NCI-H2029 treated with DMSO at 0.1 percent for 48 hours (cell line): ENCODE measurements at places on chromosomes 7 and 10.
A peak's percentile ranks its signal among the peaks of the same experiment; 100 is the strongest.

DNA sequence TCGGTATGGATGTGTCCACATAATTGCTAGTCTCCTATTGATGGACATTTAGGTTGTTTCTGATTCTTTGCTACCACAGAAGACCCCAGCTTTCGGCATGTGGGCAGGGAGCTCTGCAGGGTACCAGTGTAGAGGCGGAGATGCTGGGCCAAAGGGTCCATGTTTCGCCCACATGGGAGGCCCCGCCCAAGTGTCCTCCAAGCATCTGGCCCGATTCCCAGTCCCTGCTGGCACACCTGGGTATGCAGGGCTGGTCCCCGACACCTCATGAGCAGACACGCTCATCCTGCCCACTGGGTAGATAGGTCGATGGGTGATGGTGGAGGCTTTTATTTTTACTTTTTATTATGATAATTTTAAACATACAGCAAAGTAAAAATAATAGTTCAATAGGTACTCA is 19.4 kb upstream of the TBRG4 start:
- no peak for DNase-seq

GRCh38 chr7:94295850-94296249 is 98.8 kb upstream of the COL1A2 start:
- DNase-seq: no peak

- no peak for DNase-seq
Observed at GRCh38 chr10:839550-840205, 91.8 kb downstream of the LARP4B start.

DNA sequence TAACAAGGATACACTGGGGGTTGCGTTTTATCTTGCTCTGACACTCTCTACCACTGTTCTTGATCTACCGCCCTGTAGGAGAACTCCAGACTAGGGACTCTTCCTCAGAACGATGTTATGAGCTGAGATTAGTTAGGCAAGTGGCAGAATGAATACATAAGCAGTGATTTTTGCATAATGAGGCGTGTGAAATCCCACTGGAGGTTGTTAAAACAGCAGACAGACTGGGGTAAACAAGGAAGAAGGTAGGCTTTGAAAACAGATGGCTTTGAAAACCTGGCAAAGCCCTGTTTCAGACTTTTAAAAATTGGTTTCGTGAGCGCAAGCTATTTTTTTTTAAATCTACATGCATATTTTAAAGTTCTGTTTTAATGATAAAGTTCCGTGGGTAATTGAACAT is 785.2 kb downstream of the TYW1 start:
- no peak for DNase-seq

- no peak for DNase-seq
Observed at GRCh38 chr10:128008521-128009250, 101.8 kb downstream of the PTPRE start.

DNA sequence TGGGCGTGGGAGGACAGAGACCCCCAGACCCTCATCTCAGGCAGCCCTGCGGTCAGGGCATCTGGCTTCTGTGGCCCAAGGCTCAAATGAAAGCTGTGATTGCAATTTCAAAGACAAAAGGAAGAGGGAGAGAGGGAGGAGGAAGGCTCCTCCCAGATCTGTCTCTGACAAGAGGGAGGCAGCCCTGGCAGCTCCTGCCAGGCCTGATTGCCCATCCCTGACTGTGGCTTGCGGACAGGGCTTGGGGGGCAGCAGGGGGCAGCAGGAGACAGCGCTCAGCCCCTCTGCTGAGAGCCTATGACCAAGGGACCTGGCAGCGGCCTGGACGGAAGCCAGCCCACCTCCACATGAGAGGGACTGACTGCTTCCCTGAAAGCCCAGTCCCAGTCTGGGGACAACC is 91.8 kb downstream of the PTPRN2 start:
- DNase-seq: peak; percentile 17

DNA sequence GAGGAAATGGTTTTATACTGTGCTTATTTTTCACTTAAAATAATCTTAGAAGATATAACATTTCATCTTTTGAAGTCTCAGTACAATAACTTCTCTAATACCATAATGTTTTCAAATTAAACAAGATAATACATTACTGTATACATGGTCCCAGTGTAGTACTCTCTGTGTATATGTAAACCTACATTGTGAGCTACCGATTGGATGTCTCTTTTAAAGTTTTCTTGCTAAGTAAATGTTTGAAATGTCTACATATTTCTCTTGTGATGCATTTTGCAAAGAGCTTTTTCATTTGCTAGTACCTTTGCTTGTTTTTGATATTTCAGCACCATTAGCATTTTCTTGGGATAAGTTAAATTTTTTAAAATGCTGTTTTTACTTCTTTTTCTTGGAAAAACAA is 94.8 kb downstream of the PRKG1 start:
- no peak for DNase-seq

GRCh38 chr10:133307776-133308420 is 774 bp downstream of the TUBGCP2 start:
- DNase-seq: peak; percentile 34

DNA sequence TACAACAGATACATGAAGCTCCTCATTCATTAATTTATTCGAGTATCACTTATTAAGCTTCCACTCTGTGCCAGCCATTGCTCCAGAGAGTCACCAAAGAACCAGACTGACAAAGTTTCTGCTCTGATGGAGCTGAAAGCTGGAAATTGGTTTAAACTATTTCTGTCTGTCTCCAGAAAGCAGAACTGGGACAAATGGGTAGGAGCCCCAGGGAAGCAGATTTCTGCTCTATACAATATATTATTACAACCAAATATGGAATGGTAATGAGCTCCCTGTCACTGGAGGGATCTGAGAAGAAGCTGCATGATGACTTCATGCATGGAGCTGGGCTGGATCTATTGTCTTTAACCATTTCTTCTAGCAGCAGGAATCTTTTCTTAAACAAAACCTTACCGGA is 165.4 kb upstream of the ADO start:
- no peak for DNase-seq

DNA sequence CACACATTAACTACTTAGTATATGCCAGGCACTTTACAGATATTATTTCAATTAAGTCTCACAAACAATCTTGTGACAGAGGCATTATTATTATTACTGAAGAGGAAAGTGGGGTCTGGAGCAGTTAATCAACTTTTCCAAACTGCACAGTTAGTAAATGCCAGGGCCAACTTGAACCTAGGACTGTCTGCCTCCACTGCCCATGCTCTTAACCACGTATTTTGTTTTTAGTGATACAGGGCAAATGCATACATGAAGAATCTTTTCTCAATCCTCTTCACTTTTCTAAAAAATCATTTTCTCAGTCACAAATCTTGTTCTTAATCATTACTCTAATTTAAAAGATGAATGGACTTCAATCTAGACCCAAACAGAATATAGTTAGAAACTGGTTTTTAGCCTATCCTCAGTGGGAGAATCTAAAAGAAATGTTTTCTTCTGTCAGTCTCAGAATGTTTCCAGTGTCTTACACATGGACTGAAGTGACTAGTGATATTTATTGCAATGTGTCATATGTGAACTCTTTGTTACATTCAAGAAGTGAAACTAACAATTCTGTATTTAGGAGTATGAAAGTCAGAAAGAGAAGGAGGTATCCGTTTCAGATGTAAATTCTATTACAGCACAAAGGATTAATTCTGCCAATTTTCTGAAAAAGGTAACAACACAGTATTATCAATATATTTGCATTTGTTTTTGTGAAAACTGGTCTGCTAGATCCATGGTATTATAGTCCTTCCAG is 55.5 kb upstream of the CCNJ start:
- DNase-seq: no peak

- no peak for DNase-seq
Observed at GRCh38 chr7:4119848-4120247, 562.2 kb upstream of the FOXK1 start.

GRCh38 chr10:87761892-87762291 is 56.1 kb downstream of the ATAD1 start:
- no peak for DNase-seq

DNA sequence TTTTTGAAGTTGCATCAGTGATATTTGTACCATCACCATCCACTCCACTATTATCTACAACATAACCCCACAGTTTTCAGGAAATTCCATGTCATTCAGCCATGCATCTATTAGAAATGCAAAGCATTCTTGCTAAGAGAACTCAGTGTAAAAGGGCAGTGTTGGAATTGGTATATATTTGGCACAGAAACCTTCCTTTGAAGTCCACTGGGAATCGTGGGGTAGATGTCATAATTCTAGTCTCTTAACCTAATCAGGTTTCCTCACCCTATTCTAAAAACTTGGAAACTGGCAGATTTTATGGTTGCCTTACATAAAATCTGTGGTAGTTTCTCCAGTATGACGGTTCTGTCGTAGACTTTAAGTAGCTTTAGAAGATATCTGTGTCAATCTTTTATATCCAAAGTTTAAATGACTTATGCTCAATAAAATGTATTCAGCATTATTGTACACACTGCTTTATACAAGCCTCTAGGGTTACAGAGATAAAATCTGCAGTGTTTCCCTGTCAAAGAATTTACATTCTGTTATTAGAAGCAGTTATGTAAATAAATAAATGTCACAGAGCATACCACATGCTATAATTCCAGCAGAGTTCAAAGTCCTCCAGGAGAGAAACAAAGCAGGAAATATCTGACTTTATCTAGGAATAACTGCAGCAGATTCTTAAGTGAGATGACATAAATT is 704.4 kb upstream of the CELF2 start:
- DNase-seq: no peak

DNA sequence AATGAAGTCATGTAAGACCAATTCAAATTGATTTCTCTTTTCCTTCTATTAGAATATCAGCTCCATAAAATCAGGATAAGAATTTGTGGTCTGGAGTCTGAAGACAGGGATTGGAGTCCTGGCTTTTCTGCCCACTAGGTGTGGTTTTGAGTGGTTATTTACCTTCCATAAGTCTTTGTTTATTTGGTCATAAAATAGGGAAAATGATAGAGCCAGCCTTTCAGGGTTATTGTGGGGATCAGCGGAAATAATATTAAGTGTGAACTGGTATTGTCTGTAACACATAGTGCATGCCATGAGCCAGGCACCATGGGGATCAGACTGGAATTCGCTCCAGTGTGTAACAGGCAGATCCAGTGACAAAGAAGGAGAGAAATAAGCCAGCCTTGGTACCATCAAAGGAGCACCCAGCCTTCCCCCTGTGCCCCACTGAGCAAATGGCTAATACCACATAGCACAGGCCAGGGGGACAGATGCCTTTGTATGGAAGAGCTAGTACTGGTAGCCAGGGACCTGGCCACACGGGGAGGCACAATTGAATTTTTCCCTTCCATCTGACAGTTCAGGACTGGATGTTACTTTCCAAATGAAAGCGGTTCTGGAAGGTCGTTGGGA is 509.7 kb upstream of the PODXL start:
- DNase-seq: no peak

DNA sequence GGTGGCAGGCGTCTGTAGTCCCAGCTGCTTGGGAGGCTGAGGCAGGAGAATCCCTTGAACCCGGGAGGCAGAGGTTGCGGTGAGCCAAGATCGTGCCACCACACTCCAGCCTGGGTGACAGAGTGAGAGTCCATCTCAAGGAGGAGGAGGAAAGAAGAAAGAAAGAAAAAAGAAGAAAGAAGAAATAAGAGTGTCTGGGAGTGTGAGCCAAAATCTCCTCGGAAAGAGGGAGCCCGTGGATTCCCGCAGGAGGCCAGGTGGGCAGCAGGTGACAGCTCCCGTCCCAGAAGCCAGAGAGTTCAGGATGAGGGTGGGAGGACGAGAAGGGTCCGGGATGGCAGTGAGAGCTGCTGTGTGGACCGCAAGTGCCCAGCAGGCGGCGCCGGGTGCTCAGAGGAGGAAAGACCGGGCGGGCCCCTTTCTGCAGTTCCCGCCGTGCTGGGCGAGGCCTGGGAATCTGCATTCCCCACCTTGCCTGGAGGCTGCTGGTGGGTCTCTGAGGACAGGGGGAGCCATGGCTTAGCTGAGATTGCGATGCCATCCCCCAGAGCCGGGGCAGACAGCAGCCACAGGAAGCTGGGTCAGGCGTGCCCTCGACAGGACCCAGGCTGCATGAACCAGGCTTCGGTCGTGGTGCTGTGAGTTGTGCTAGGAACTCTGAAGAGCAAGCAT is 17.1 kb upstream of the AMZ1 start:
- peak; percentile 44 for DNase-seq

- DNase-seq: no peak
Observed at GRCh38 chr7:40879941-40880543, 745.2 kb downstream of the SUGCT start.

GRCh38 chr10:75857269-75857846 is 425.9 kb downstream of the LRMDA start:
- DNase-seq: no peak

DNA sequence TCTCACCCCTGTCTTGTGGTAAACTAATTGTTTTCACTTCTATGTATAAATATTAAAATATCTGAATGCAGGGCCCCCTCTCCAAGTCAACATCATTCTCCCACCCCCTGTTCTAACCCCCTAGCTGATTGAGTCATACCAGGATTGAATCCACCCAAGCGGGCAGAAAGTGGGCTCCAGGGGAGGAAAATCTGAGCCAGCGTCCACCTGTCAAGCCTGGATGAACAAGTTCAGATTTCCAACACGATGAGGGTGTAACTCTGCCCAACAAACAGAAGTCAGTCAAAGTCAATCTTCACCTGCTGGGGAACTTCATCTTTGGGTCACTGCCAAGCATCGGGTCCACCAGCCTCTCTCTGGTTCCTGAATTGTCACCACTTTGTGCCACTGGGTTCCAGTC is 162.9 kb upstream of the CELF2 start:
- DNase-seq: no peak

GRCh38 chr10:47050618-47051455 is 139.6 kb downstream of the PTPN20 start:
- DNase-seq: no peak

DNA sequence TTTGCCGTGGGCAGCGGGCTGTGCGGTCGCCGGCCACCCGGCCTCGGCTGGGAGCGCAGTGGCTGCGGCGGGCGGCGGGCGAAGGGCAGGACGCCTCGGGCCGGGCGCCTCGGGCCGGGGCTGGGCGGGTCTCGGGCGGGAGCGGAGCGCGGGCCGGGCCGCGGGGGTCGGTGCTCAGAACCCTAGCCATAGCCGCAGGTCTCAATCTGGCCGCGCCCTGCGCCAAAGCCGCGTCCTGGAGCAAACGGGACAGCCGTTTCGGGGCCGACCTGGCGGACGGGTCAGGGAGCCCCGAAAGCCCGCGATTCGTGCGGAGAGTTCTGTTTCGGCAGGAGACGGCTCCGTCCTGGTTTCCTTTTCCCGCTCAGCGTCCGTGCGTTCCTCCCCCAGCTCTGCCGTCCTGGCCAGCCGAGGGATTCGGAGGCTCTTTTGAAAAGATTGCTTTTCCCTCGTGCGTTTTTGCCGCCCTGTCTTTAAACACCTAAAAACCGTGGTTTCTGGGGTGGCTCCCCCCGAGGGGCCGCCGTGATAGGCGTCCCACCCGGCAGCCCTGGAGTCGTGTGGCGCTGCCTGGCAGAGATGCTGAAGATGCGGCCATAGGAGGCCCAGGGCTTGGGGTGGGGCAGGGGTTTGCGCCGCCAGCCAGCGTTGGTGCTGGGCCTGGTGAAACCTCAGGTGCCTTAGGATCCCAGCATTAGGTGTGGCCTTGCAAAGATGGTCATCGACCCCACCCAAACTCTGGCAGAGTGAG is 727 bp downstream of the RET start:
- DNase-seq: no peak

- no peak for DNase-seq
Observed at GRCh38 chr10:14820010-14820774, 17.6 kb downstream of the CDNF start.
